ENCODE measurements at places on chromosomes 11 and 22.
A peak's percentile ranks its signal among the peaks of the same experiment; 100 is the strongest.

- no peak for DNase-seq
These were observed 14.3 kb downstream of the DGKZ start for GRCh38 chr11:46361283-46362155.

DNA sequence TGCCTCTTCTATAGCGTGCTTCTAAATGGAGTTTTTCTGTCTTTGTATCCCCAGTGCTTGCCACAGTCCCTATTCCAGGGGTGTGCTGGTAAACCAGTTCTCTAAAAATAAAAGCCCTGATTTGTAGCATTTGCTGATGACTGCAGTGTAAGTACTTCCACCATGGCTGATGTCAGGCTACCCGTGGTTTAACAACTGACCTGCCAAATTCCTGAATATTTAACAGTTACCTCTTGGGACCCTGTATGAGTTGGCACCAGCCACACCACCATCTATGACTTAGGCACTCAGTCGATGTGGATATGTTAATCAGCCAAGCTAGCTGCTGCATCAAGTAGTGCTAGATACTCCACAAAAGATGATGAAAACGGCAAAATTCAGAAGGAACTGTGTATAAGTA lies 94.0 kb upstream of the MTNR1B start:
- DNase-seq, result no peak

DNA sequence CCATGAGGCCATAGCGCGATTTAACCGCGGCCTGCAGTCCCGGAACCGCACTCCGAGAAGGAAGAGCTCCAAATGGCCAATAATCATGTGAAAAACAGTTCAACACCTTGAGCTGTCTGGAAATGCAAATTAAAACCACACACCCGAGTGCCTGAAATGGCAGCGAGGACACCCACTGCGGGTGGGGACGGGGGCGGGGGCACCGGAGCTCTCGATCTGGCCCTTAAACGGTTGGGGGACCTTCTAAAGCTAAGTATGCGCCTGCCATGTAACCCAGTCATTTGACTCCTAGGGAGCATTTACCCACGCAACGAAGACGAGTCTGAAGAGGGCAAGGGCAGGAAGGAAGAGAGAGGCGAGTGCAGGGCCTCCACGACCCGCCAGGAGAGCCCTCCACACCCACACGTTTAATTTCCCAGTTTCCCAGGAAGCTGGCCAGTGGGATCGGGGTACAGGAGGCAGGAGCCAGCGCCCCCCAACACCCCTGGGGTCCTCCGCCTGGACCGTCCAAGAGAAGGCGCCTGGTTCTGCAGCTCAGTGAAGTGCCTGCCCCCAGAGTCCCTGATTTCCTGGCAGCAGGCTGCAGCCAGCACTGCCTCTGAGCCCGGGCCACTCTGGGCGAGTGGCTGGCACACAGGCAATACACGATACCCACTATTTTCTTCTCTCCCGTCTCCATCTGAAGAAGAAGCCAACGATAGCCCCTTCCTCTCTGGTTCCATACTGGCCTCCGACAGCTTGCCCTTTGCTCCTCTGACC lies 1.7 kb downstream of the TTLL8 start:
- no peak for DNase-seq

- peak; percentile 79 for DNase-seq
These were observed 41.2 kb upstream of the TESMIN start for GRCh38 chr11:68792400-68792966.

- peak; percentile 38 for DNase-seq
These were observed at the start of gene CHRM4 for GRCh38 chr11:46391578-46392420. Gene CHRM4, minus strand, starts transcription at chr11:46391776. Its CDS starts 5,219 bp downstream, at chr11:46386557.

GRCh38 chr11:65592858-65593517 lies 2.6 kb downstream of the KCNK7 start:
- DNase-seq, result no peak

DNA sequence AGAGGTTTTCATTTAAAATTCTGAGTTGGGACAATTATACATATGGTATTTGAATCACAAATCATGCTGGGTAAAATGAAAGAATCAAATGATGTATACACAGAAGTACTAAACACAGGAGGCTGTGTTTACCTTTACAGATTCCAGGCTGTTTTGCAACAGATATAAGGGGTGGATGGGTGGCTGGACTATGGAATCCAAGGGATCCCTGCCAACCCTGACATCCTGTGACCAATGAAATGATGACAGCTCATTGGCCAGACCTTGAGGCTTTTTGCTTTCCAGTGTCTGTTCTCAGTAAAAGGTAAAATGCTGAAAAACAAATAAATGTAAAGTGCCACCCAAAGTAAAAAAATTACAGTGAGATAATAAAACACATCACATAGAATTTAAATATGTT lies 3.3 kb upstream of the DDI1 start:
- DNase-seq, result peak; percentile 98

DNA sequence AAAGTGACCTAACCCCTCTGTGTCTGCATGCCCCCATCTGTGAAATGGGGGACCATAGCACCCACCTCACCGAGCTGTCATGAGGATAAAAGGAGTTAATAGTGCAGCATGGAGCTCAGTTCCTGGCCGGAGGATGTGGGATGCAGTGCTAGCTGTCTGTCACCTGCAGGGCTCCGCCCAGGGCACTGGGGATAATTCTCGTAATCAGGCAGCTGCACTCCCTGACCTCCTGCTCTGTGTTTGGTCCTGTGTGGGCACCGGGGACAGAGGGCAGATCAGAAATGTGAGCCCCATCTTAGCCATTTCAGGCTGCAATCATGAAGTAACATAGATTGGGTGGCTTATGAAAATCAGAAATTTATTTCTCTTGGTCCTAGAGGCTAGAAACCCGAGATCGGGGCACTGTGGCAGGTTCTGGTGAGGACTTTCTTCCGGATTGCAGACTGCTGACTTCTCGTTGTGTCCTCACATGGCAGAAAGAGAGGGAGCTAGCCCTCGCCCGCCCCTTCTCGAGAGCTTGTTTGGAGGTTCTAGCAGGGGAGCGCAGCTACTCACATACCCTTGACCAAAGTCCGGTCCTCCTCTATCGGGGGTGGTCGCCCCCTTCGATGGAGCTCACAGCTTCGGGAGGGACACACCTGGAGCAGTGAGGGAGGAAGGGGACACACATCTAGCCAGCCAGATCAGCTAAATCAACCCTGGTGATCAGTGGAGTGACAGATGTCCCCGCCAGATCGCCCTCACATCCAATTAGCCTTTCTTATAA lies 3.2 kb downstream of the KCTD17 start:
- DNase-seq, result no peak

DNA sequence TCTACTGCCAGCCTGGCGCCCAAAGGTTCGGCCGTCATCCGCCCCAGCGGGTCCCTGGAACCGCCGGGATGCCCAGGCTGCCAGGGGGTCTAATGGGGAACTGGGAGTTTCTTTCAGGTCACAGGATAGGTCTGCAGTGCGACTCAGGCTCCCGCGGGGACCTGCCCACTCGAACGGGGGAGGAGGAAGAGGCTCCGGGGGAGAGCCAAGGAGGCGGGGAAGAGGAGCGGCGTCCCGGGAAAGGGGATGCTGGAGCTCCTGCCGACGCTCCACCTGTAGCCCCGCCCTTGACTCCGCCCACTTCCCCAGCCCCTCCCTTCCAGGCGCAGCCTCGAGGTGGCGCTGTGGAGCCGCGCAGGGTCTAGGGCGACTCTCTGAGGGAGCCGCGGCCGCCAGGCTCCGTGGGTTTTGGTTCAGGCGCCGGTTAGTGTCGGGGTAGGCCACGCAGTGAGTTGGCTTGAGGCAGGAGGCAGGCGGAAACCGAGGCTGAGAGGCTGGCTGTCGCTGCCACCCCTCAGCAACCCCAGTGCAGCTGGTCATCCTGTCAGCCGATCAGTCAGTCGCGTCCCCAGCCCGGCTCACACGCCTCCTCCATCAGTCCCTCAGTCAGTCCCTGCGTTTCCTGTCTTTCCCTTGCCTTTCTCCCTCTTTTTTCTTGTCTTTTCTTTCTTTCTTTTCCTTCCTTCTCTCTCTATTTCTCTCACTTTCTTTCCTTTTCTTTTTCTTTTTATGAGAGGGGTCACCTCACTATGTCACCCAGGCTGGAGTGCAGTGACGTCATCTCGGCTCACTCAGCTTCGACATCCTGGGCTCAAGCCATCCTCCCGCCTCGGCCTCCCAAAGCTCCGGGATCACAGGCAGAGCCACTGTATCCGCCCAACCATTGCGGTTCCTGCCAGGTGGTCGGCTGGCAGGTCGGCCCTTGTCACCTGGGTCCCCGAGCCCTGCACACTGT lies 26.4 kb downstream of the YWHAH start:
- DNase-seq, result peak; percentile 43

DNA sequence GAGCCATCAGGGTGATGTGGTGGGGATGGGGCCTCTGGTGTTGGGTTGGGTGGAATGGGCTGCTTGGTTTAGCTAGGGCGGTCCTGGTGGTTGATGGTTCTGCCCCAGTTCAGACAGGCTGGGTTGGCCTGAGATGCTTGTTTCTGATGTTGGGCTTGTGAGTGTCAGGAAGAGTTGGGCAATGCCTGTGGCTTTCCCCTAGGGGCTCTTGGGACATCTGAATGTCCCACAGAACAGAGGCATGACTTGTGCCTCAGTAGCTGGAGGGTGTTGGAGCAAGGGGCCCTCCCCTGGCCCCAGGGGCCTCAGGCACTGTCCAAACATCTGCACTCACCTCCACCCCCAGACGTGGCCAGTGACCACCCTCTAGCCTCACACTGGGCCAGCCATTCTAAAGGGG lies 14.0 kb upstream of the CTSD start:
- DNase-seq, result no peak

- DNase-seq, result no peak
These were observed 878.8 kb downstream of the NTM start for GRCh38 chr11:132249256-132249655.

DNA sequence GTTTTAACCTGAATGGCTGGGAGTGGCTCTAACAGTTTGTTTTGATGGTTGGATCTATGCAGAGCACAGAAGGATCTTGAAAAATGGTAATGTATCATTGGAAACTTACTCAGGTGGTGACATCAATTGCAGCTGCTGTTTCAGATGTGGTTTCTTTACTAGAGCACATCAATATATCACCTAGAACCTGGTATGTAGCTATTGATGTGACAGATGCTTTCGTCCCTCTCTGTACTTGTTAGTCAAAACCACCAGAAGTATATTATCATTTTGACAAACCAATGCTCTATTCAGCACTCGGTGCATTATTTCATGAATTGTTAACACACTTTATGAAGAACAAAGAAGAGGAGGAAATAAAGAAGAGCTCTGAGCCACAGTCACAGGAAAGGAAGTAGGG lies 26.6 kb upstream of the SCN3B start:
- DNase-seq, result no peak

DNA sequence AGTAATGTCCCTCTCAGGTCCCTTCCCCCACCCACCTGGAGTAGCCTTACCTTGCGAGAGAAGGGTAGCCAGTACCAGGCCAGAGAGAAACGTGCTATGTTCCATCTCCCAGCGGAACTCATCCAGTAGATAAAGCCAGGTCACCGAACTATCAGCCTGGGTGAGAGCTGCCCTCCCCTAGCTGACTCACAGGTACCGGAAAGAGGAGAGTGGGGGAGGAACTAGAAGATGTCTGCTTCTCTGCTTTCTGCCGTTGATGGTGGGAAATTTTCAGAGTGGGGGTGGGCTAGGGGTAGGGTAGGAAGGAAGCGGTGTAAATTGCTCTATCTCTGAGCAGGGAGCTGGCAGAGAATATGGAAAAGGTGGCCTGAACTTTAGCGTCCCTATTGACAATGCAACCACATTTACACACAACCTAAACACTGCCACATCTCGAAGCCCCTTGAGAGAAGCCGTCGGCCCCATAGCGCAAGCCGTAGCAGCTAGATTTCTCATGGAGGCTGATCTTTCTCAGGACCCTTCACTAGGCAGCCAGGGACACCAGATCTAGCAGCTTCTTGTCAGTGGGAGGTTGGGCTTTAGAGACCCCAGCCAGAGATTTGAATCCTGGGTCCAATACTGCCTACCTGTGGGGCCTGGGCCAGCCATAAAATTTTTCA lies at the start of gene CD3D:
CD3D (minus strand) TSS at position 203 of the 659 bp plus-strand sequence; CDS start at position 105, 98 bp downstream.
- DNase-seq, result no peak

- peak; percentile 80 for DNase-seq
These were observed 5.2 kb upstream of the MAP6 start for GRCh38 chr11:75673977-75674582.

- peak; percentile 40 for DNase-seq
These were observed 11.4 kb downstream of the ETS1 start for GRCh38 chr11:128575961-128576350.

- no peak for DNase-seq
These were observed 79.7 kb upstream of the SLC5A12 start for GRCh38 chr11:26801601-26802000.
